ENCODE measurements at places on chromosomes 2 and 18. TPM values are rescaled to one million over a fixed set of nuclear protein-coding genes. Genes with fewer than 3 reads are reported as not detected.

C2orf78 gene
- total RNA-seq, result not detected

COL5A2 gene
- total RNA-seq, result 63.8 TPM

ARHGEF33 gene
- 1.6 TPM for total RNA-seq

KCNF1 gene
- total RNA-seq, result not detected

PHLPP1 gene
- 18.0 TPM for total RNA-seq

CNGA3 gene
- total RNA-seq, result not detected

ACMSD gene
- not detected for total RNA-seq

ANKRD23 gene
- total RNA-seq, result 4.4 TPM

REG3A gene
- not detected for total RNA-seq

CXCR1 gene
- 0.36 TPM for total RNA-seq

TWIST2 gene
- 141 TPM for total RNA-seq

TCF23 gene
- 0.56 TPM for total RNA-seq

RAMP1 gene
- total RNA-seq, result 27.1 TPM

MYO1B gene
- 118 TPM for total RNA-seq

KRTCAP3 gene
- total RNA-seq, result 1.8 TPM

DNA sequence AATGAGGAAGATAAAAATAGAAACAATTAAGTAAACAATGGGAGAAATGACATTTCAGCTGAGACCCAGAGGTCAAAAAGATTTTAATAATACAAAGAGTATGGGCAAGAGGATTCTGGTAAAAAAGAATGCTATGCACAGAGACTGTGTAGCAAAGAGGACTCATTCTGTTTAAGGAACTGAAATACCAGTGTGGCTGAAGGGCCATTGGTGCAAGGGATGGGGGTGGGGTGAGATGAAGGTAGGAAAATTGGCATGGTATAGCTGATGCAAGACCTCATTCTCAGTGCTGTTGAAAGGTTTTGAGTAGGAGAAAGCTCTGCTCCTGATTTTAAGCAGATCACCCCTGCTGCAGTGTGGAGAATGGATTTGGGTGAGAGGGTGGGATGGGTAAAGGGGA lies 10.8 kb downstream of the GALNT1 start:
- DNase-seq, result no peak

DNA sequence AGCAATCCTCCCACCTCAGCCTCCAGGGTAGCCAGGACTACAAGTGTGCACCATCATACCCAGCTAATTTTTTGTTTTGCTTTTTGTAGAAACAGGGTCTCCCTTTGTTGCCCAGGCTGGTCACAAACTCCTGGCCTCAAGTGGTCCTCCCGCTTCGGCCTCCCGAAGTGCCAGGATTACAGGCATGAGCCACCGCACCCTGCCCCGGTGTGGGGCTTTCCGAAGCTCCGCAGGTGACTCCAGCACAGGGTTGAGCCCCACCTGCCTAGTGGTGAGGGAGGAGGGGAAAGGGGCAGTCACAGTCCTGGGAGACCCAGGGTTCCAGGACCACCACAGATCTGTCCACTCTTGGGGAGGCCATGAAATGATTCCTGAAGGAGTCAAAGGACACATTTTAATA lies 5.2 kb downstream of the PRLH start:
- DNase-seq, result no peak

DNA sequence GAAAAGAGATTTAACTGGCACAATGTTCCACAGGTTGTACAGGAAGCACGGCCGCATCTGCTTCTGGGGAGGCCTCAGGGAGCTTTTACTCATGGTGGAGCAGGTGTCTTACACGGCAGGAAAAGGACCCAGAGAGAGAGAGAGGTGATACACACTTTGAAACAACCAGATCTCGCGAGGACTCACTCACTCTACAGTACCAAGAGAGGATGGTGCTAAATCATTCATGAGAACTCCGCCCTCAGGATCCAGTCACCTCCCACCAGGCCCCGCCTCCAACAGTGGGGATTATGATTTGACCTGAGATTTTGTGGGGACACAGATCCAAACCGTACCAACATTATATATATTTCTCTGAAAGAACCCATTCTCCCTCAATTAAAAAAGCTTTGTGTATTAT lies 79.7 kb upstream of the DOCK10 start:
- DNase-seq, result no peak

DNA sequence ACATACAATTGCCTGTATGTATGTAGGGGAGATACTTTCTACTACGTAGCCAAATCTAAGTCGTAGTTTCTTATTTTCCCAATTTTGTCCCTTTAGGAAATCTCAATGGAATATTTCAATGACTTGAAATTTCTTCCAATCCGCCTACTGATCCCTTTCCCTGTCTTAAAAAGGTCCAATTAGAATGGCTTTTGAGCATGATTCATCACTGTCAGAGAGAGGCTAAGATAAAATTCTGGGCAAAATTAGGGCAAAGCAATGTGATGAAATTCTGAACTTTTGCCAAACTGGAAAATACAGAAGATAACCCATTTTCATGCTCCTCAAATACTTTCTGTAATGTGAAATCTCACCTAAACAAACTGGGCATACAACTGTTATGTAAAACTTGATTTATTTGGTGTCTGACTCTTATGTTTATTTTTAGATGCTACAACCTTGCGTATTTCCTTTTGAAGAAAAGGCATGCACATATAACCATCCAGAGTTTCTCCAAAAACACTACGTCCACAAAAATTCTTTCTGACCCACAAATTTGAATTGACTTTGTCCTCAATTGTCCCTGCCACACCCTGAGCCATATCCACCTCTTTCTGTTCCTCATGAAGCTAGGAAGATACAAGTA lies 147.1 kb downstream of the IKZF2 start:
- DNase-seq, result no peak

- no peak for DNase-seq
Observed at GRCh38 chr2:114949228-114949804, 506.9 kb downstream of the DPP10 start.

DNA sequence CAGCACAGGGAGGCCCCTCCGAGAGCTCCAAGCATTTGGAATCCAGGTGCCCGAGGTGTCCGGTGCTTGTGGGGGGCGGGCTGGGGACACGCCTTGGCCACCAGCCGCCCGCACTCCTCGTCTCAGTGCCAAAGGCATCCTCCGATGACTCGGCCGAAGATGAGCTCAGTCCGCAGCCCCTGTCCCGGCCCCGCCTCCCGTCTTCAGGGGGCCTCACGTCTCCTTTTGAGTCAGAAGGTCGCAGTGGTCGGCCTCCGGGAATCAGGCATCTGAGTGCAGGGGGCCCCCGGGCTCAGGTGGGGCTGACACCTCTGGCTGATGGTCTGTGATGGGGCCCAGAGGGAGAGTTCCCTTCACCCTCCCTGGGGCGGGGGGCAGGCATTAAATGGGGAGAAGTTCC lies 74.8 kb downstream of the NFATC1 start:
- no peak for DNase-seq

DNA sequence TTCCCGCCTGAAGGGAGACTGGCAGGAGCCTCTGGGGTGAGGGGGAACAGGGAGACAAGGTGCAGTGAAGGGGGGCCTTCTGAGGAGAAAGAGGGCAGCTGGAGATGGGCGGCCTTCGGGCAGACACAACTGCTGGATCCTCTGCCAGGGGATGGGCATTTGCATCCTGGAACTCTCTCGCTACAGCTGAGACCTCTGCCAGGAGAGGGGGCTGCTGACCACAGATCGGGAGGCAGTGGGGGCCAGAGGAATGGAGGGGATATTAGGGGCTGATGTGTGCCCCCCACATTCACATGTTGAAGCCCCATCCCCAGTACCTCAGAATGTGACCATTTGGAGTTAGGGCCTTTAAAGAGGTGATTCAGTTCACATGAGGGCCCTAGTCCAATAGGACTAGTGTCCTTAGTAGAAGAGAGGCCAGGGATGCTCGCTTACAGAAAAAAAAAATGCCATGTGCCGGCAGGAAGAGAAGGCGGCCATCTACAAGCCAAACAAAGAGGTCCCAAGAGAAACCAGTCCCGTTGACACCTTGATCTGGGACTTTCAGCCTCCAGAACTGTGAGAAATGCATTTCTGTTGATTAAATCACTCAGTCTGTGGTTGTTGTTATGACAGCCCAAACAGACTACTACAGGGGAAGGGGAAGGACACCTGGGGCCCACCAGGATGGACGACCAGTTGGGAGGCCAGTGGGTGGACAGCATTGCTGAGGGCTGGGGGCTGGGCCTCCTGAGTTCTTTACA lies 50.0 kb downstream of the TRABD2A start:
- DNase-seq, result no peak

DNA sequence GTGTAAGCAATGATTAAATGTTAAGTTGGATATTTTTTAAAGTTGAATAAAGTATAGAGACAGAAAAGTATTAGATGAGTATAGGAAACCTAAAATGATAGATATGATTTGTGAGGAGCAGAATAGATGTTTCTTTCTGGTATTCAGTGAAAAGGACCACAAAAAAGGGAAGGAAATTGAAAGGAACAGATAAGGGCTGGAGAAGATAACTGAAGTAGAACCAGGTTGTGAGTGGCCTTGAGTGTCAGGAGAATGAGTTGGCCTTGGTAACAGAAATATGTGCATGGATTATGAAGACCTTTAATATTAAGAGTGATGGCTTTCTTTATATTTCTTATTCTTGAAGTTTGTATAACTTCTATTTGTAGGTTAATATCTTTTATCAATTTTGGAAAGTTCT lies 543.5 kb downstream of the METTL4 start:
- no peak for DNase-seq

DNA sequence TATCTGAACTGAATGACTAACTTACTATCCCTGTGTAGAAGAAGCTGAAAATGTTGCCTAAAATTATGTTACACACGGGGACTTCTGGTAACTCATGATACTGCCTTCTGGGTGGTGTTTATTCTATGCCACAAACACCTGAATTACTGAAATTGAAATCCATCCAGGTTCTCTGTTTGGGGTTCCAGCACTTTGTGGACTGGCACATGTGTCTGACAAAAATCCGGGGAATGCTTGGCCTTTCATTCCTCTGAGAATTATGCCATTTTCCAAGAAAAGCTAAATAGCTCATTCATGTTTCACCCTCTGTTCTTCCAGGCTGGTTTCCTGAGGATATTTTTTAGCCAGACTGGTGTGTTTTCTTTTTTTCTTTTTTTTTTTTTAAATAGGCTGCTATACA lies 59.5 kb upstream of the POU3F3 start:
- no peak for DNase-seq

GRCh38 chr2:141911485-141912066 lies 219.2 kb downstream of the LRP1B start:
- DNase-seq, result no peak

- no peak for DNase-seq
Observed at GRCh38 chr2:53021828-53022227, 745.8 kb upstream of the CHAC2 start.

GRCh38 chr2:178962805-178963433 lies 87.0 kb downstream of the CCDC141 start:
- no peak for DNase-seq

GRCh38 chr2:10721396-10722251 lies at the start of gene ATP6V1C2:
Gene ATP6V1C2 (plus strand): TSS chr2:10721630. CDS start chr2:10722850, 1,220 bp downstream.
- no peak for DNase-seq

DNA sequence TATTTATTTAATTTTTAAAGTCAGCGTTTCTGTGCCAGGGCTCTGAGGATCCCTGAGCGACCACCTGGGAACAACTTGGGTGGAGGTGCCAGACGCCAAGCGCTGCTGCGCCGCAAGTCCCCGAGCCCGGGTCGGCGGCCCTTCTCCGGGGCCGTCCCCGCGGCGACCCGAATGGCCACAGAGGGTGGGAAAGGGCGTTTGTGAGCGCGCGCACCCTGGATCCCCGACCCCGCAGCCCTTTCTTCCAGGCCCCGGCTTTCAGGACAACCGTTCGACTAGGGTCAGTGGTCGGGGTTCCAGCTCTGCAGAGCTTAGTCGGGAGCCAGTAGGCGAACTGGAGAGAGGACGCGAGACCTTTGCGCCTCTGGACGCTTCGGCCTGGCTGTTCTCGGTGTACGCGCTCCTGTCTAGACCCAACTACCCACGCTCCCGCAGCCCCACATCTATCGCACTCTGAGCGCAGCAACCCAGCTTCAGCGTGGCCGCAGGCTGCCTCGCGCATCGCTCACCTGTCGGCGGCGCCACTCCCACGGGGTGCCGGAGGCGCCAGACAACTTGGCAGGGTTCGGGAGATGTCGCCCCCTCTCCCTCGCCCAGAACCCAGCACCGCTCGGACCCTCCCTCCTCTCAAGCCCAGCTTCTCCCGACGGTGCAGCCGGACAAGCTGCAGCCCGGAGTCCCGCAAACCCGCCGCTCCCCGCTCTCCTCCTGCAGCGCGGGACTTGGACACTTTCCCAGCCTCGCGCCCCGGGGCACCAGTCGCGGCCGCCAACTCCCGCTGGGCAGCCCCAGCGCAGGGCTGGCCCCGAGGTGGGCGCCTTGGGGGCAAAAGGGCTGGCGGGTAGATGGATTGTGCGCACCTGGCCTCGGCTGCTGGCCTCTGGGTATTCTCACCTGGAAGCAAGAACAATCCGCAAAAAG lies 758 bp downstream of the LYPD1 start:
- DNase-seq, result no peak

GRCh38 chr2:19480673-19481072 lies 122.2 kb upstream of the OSR1 start:
- no peak for DNase-seq

DNA sequence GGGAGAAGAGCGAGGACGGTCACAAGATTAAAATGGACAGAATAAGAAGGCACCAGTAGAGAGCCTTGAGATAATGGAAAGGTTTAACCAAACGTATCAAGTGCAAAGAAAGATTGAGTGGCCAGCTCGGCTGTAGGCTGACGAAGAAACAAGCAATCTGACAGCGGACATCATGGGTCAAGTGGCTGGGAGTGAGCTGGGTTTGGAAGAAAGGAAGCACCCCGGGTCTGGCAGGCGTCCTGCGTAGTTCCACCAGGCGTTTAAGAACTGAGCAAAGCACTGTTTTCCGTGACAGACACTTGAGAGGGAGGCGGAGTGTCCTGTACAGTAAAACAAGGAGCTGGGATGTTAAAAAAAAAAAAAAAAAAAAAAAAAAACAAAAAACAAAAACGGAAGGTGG lies 27.1 kb downstream of the DAPL1 start:
- DNase-seq, result no peak

- DNase-seq, result no peak
Observed at GRCh38 chr2:8622199-8622911, 59.5 kb upstream of the ID2 start.

- no peak for DNase-seq
Observed at GRCh38 chr18:22439447-22439846, 21.7 kb upstream of the CTAGE1 start.

DNA sequence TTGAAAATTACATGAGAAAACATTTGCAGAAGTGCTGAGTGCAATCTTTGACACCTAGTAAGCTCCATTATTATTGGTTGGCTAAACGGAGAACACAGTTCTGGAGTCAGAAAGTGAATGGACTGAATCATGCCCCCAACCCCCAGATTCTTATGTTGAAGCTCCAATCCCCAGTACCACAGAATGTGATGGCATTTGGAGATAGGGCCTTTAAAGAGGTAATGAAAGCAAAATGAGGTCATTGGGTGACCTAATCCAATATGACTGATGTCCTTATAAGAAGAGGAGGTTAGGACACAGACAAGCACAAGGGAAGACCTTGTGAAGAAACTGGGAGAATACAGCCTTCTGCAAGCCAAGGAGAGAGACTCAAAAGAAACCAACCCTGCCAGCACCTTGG lies 200.9 kb upstream of the EPAS1 start:
- DNase-seq, result no peak

DNA sequence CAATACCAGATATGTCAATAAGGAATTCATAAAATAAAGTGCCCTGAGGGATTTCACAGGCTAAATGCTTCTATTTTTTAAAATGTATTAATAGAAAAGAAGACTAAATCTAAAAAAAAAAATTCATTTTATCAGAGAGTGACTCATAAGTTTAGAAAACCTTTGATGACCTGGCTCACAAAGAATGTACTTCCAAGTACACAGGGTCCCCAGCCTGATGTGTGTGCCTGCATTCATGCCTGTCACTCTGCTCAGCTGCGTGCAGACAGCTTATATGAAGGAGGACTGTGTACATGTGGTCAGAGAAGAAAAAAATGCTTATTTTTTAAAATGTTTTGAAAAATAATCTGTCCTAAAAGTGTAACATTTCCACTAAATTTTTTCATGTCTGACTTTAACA lies 3.0 kb upstream of the CPS1 start:
- DNase-seq, result no peak
